ENCODE measurements at places on chromosomes 12 and 14. TPM values are rescaled to one million over a fixed set of nuclear protein-coding genes. Genes with fewer than 3 reads are reported as not detected.
A peak's percentile ranks its signal among the peaks of the same experiment; 100 is the strongest.

GRCh38 chr12:73181244-73181643 is 909.1 kb downstream of the TRHDE start:
- no peak for DNase-seq
- no peaks in the 10 kb centered on the region for H3K4me1 ChIP-seq
- no peaks in the 10 kb centered on the region for H3K27me3 ChIP-seq
- H3K36me3 ChIP-seq, result no peaks in the 10 kb centered on the region
- H3K4me3 ChIP-seq, result no peak overlapping the region

DNA sequence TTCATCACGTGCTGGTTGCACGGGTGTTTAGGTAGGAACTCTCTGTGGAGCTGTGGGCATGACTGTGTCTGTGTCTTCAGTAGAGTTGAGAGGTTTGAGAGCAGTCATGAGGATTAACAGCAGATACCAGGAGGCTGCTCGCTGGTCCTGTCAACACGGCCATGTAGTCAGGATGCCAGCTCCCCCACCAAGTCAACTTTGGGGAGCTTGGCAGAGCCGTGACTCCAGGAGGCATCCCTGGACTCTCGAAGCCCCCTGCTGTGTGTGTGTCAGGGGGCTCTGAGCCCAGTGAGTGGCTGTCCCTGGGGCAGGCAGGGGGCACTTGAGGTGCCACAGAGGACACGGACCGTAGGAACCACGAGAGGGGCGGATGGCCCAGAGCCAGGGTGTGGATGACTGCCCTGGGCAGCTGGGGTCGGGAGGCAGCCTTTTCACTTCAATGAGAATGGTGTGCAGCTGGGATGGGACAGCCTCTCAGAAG is 7.2 kb upstream of the GPR132 start:
- no peak for DNase-seq
- H3K27ac ChIP-seq, result no peak overlapping the region
- H3K4me1 ChIP-seq, result no peaks in the 10 kb centered on the region
- peaks cover 23% of the 10 kb centered on the region for H3K27me3 ChIP-seq
- no peak overlapping the region for H3K4me3 ChIP-seq
- no peaks in the 10 kb centered on the region for H3K36me3 ChIP-seq

DNA sequence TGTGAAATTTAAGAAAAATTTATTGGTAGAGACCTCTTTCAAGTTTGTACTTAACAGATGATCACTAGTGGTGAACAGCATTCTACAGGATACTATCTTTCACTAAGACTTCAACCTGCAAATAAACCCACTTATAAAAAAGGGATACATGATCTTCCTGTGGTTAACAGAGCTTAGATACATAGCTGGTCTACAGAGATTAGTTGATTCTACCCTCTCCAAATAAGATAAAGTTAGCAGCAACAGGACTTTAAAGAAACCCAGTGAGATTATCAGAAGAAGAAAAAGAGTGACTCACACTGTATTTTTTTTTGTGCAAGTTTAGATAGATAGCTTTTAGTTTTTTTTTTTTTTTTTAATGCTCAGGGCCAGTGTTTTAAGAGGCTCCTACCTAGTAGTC is 34.5 kb downstream of the USP44 start:
- H3K27me3 ChIP-seq, result no peaks in the 10 kb centered on the region
- no peak overlapping the region for H3K27ac ChIP-seq
- H3K36me3 ChIP-seq, result peaks cover 8% of the 10 kb centered on the region
- no peak for DNase-seq
- H3K4me3 ChIP-seq, result no peak overlapping the region

- no peaks in the 10 kb centered on the region for H3K4me1 ChIP-seq
- no peak for DNase-seq
- H3K27ac ChIP-seq, result no peak overlapping the region
- no peak overlapping the region for H3K4me3 ChIP-seq
Observed at GRCh38 chr12:102964872-102965271, 7.4 kb downstream of the ASCL1 start.

DNA sequence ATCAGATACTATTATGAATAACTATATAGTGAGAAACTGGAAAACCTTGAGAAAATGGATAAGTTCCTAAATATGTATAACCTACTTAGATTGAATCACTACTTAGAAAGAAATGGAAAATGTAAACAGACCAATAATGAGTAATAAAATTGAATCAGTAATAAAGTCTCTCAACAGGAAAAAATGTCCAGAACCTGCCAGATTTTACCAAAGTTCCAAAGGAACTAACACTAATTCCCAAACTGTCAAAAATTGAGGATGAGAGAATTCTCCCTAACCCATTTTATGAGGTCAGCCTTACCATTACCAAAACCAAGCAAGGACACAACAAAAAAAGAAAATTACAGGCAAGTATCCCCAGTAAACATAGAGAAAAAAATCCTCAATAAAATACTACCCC is 272.0 kb downstream of the RPAP3 start:
- no peak overlapping the region for H3K27ac ChIP-seq
- DNase-seq, result no peak
- H3K27me3 ChIP-seq, result no peaks in the 10 kb centered on the region

- H3K27ac ChIP-seq, result no peak overlapping the region
- H3K4me3 ChIP-seq, result no peak overlapping the region
- no peaks in the 10 kb centered on the region for H3K27me3 ChIP-seq
- H3K4me1 ChIP-seq, result peaks cover 19% of the 10 kb centered on the region
Observed at GRCh38 chr12:26278666-26279065, 83.3 kb downstream of the SSPN start.

GRCh38 chr12:102958073-102958829 is 777 bp downstream of the ASCL1 start:
- H3K36me3 ChIP-seq, result no peaks in the 10 kb centered on the region
- H3K4me1 ChIP-seq, result peaks cover 12% of the 10 kb centered on the region
- DNase-seq, result no peak
- H3K27ac ChIP-seq, result no peak overlapping the region
- peaks cover 82% of the 10 kb centered on the region for H3K27me3 ChIP-seq
- H3K4me3 ChIP-seq, result peak overlapping the region; percentile 33

GRCh38 chr12:81329085-81329484 is 251.2 kb downstream of the ACSS3 start:
- H3K27me3 ChIP-seq, result no peaks in the 10 kb centered on the region
- H3K4me3 ChIP-seq, result no peak overlapping the region
- H3K27ac ChIP-seq, result no peak overlapping the region

DNA sequence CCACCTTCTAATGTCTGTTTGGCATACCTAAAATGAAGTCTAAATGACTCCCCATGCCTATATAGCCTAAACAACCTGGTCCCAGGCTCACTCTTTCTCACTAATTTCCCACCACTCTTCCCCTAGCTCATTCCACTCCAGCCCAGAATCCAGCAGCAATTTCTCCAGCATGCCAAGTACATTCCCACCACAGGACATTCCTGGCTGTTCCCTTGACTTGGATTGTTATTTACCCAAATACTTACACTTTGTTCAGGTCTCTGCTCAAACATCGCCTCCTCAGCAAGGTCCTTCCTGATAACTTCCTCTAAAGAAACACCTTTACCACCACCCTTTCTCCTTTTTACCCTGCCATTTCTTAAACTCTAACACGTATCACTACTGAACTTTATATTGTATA is 743.4 kb downstream of the RPS29 start:
- H3K36me3 ChIP-seq, result no peaks in the 10 kb centered on the region
- DNase-seq, result no peak
- no peaks in the 10 kb centered on the region for H3K4me1 ChIP-seq
- H3K4me3 ChIP-seq, result no peak overlapping the region

DNA sequence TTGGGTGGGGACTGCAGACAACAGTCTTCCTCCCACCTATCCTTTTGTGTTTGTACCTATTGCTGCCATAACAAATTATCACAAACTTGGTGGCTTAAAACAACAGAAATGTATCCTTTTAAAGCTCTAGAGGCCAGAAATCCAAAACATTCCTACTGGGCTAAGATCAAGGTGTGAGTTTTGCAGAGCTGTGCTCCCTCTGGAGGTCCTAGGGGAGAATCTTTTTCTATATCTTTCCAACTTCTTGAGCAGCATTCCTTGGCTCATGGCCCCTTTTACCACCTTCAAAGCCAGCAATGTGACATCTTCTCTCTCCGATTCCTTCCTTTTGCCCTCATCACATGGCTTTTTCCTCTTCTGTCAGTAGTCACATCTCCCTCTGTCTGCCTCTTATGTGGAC is 190.6 kb downstream of the TTC8 start:
- no peak for DNase-seq
- no peak overlapping the region for H3K27ac ChIP-seq
- no peak overlapping the region for H3K4me3 ChIP-seq
- no peaks in the 10 kb centered on the region for H3K36me3 ChIP-seq
- H3K27me3 ChIP-seq, result no peaks in the 10 kb centered on the region
- no peaks in the 10 kb centered on the region for H3K4me1 ChIP-seq

DNA sequence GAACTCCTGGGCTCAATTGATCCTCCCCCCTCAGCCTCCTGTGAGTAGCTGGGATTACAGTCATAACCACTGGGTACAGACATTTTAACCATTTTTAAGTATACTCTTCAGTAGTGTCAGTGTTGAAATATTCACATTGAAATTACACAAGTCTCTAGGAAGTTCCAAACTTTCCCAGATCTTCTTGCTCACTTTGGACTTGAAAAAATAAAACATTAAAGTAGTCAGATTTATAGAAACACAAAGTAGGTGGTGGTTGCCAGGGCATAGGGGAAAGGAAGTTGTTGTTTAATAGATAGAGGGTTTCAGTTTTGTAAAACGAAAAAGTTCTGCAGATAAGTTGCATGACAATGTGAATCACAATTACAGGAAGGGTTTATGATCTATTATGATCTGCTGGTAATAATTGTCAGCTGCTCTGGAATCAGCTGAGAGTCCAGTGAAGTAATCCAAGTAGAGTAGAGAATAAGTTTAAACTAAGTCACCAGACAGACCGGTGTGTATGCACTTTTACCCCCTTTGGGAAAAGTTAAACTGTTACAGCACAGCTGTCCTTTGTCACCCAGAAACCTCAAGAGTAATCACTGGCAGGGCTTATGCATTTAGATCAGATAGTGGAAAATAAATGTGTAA is 27.4 kb downstream of the PCNX1 start:
- H3K27me3 ChIP-seq, result no peaks in the 10 kb centered on the region
- no peaks in the 10 kb centered on the region for H3K36me3 ChIP-seq
- no peak overlapping the region for H3K4me3 ChIP-seq

DNA sequence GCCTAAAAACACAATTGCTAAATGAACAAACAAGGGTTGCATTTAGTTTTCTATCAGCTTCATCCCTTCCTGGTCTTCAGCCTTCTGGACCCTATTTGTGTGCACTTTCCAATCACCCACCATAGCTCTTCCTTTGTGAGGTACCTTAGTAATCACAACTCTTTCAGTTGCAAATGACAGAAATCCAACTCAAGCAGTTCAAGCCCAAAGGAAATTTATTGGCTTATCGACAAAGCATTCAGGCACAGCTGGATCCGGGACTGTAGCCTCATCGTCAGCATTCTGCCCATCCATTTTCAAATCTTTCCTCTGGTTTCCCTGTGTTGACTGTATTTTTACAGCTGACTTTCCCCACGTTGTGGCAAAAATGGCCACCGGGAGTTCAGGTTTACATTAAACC is 148.6 kb upstream of the VASH1 start:
- no peak overlapping the region for H3K27ac ChIP-seq
- no peaks in the 10 kb centered on the region for H3K4me1 ChIP-seq
- H3K27me3 ChIP-seq, result no peaks in the 10 kb centered on the region
- H3K4me3 ChIP-seq, result no peak overlapping the region
- DNase-seq, result no peak

- no peaks in the 10 kb centered on the region for H3K36me3 ChIP-seq
- no peak for DNase-seq
- no peaks in the 10 kb centered on the region for H3K27me3 ChIP-seq
- H3K4me3 ChIP-seq, result no peak overlapping the region
- no peak overlapping the region for H3K27ac ChIP-seq
Observed at GRCh38 chr12:70398862-70399261, 32.8 kb downstream of the KCNMB4 start.

DNA sequence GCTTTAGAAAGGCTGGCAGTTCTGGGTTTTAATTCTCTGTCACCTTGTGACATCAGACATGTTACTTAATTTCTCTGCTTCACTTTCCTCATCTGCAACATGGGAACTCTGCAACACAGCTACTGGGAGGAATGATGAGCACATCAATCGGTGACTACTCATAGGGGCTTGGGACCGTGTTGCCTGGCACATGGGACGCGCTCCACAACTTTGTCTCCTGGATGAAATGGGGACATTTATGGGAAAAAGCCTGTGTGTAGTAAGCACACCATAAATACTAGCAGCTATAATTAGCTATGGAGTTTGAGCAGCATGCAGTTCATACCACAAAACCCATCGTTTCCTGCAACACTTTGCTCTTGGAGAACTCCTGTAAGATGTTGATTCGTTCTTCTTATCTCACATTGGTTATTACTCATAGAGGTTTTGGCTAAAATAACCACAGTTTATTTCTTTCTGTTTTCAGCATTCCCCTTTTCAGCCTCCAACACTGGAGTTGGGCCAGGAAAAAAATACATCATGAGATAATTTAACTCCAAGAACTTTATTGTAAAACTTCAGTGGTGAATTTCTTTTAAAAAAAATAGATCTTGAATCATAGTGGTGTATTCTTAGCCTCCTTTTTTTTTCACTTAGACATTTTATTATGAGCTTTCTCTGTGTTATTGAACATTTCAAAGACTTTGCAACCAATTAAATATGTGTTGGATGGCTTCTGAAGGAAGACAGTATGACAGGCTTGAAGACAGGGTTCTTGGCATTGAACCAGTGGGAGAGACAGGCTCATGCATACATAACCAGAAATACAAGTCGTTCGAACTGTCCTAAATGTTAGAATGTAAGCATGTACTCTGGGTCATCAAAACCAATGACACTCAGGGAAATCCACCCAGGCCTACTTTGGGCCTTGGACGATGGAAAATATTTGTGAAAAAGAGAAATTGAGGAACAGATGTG is 72.7 kb downstream of the RIN3 start:
- no peak overlapping the region for H3K27ac ChIP-seq
- DNase-seq, result no peak
- no peaks in the 10 kb centered on the region for H3K4me1 ChIP-seq

TCL1B gene
- total RNA-seq, result not detected

FBLN5 gene
- total RNA-seq, result 30.8 TPM

HCAR2 gene
- total RNA-seq, result 0.18 TPM

CHGA gene
- total RNA-seq, result 0.22 TPM
